DMS79 treated with DMSO at 0.1 percent for 48 hours (cell line): ENCODE measurements at places on chromosomes 13 and 19.

- no peak for DNase-seq
Observed at GRCh38 chr19:35843676-35844481, 8.4 kb downstream of the NPHS1 start.

DNA sequence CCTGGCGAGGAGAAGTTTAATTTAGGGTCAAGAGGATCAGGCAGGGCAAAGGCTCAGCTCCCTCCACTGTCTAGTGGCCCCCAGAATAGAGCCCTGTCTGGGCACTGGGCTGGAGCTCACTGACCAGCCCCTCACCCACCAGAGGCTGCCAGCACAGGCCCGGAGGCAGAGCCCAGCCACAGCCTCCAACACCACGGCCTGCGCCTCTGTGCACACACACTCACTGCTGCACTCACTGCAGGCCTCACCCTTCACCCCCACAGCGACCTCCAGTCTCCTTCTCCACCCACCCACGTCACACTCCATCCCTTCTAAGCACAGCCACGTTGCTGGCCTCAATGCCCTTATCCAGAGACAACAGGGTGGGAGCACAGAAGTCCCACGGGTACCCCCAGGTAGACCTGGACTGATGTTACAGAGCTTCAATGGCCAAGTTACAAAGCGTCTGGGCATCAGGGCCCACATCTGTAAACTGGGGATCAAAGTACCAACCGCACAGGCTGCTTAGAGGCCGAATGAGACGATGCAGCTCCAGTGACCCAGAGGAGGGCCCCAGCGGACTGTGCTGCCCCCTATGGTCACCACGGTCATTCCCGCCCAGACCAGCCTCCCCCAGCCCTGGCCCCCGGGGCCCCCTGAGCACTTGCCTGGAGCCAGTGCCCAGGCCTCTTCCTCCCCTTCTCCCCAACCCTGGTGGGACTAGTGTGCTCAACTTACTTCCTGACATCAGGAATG is 4.5 kb upstream of the PRKD2 start:
- DNase-seq = no peak

DNA sequence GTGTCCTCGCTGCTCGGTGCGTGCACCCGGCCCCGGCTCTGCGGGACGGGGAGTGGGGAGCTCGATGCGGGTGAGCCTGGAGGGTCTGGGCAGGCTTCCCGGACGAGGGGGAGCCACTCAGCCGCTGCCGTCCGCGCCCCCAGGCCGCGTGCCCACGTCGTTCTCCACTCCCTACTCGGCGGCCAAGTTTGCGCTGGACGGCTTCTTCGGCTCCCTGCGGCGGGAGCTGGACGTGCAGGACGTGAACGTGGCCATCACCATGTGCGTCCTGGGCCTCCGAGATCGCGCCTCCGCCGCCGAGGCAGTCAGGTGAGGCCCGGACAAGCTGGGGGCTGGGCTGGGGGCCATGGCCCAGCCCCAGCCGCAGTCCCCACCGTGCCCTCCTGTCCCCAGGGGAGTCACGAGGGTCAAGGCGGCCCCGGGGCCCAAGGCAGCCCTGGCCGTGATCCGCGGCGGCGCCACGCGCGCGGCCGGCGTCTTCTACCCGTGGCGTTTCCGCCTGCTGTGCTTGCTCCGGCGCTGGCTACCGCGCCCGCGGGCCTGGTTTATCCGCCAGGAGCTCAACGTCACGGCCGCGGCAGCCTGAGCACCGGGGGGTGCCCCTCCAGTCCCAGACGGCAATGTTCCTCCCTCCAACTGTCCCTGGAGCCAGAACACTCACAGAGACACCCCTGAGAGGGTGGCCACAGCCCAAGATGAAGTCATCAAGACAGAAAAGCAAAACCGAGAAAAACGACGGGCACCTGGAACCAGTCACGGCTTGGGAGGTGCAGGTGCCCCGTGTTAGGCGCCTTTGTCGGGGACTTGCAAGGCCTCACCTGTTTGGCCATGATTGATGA is 2.5 kb upstream of the RPL36 start:
- DNase-seq = no peak

- no peak for DNase-seq
Observed at GRCh38 chr19:43674183-43674582, 4.2 kb upstream of the PLAUR start.

- DNase-seq = no peak
Observed at GRCh38 chr13:46473806-46474205, 79.2 kb upstream of the LRCH1 start.
